Iris pigment epithelial cell (primary cell): ENCODE measurements at places on chromosomes 5 and 9.
A peak's percentile ranks its signal among the peaks of the same experiment; 100 is the strongest.

DNA sequence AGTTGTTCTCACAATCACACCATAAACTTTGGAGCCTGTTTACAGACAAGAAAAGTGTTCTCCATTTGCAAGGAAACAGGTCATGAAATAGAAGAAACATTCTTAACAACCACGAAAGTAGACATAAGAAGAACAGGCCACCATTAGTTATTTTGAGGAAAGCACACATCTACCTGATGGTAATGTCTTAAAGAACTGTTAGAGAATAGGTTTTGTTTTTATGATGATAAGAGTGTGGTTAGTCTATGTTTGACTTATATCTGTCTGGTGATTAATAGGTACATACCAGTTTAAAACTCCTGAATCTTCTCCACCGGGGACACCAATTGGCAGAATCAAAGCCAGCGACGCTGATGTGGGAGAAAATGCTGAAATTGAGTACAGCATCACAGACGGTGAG is 108.3 kb downstream of the CDH6 start:
- no peak for DNase-seq

- DNase-seq: no peak
Measured at GRCh38 chr9:104635456-104635855, 17.5 kb upstream of the OR13C9 start.

- DNase-seq: no peak
Measured at GRCh38 chr5:178068293-178068692, 45.0 kb upstream of the N4BP3 start.

GRCh38 chr9:111179577-111179976 is 141.3 kb upstream of the LPAR1 start:
- DNase-seq: no peak

DNA sequence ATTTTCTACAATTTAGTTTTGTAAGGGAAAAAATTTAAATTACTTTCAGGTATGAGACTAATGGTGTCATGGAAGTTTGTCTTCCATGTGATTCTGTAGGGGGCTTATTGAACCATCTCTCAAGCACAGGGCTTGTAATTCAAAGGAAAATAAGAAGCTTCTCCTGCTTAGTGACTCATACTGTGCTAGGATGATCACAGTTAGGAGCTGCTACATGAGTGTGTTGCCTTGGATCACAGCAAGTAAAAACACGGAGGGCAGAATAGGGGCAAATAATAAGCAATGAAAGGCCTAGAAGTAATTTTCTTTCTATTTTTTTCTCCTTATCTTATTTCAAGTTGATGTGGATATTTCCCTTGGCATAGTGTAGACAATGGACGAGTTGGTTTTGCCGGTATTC is 28.9 kb downstream of the TMEM167A start:
- peak; percentile 34 for DNase-seq

DNA sequence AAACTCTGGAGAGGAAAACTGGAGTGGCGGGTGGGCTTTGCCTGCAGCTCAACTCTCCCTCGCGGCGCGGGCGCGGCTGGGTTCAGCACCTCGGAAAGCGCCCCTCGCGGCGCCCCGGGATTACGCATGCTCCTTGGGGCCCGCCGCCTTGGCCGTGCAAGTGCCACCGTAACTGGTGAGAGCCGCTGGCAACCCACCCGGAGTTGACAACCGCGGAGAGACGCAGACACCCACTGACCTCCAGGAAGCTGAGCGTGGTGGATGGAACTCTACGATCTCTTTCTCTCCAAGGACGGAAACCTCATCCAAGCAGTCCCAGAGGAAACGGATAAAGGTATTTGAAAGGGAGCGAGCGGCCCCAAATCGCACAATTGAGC is 194 bp upstream of the RXFP3 start:
- peak; percentile 68 for DNase-seq

- no peak for DNase-seq
Measured at GRCh38 chr5:33848554-33848953, 43.2 kb downstream of the ADAMTS12 start.

DNA sequence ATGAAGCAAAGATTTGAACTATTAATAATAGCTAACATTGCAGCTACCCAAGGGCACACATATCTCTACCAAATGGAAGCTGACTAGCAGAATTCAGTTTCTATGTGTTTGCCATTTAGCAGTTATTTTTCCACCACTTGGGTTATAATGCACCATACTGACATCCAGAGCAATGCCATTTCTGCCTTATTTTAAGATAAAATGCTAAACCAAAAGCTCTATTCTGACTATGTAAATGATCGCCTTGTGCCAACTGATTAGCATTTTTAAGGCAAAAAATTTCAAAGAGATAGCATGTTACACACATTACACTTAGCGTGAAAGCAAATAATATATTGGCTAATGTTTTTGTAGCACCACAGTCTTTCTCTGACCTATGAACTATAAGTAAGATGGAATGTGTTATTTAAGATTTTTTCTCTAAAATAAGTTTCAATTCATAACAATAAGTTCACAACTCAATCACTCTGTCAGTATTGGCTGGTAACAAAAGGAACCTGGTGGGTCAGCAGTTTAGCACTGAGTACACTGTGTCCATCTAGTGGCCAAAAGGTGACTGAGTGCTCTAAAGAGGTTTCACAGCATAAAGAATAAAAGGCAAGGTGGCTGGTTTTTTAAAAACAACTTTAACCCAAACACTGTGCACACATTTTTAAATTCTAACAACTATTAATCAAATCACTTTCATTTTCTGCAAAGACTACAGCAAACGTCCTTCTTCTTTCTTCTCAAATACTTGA is 443.5 kb downstream of the PDE4D start:
- DNase-seq: no peak

- no peak for DNase-seq
Measured at GRCh38 chr5:172302047-172302710, 18.6 kb upstream of the UBTD2 start.
